ENCODE measurements at places on chromosomes 16 and 17.

DNA sequence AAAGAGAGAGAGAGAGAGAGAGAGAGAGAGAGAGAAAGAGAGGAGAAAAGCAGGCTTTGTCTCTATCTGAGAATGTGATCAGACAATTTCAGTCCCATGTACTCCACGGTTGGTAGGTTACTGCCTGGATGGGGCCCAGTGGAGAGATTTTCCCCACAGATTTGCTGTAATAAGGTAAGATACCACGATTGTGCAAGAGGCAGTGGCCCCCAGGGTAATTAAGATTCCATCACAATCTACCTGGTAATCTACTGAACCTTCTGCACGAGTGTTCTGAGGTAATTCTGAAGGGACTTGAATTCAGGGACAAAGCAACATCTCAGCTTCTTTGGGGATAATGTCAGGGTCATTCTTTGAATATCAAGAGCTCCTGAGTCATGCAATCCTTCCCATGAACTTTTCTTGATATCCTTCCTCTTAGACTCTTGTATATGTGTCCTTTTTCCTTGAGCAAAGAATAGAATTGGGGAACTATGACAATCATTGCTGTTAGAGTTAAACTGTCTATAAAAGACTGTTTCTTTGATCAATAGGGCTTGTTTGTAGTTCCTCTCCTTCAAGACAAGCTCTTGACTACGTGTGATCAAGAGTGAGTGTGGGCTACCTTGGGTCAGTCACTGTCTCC lies 306.6 kb downstream of the MAF start:
- no peak for DNase-seq

DNA sequence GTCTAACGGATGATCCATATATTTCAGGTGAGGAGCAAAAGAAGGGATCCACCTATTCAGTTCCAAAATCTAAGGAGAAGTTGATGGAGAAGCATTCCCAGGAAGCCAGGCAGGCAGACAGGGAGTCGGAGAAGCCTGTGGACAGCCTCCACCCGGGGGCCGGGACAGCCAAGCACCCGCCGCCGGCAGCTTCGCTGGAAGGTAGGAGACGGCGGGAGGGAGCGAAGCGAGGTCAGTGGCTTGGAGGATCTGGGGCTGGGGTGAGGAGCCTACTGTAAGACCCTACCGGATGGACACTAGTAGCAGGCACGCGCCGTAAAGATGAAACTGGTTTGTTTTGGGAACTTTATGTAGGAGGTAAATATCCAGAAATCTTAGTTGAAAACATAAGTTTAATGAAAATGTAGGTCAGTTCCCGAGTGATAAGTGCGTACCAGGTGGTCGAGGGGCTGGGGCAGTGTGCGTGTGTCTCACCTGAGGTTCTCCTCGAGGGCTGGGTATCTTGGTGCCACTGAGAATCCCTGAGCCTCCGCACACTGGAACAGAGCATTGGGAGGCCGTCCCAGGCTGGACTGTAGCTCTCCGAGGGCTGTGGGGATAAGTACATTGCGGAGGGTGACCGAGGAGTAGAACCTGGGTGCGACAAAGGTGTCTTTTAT lies 714 bp downstream of the SPATA33 start:
- DNase-seq = no peak

GRCh38 chr16:51163366-51163765 lies 12.3 kb upstream of the SALL1 start:
- DNase-seq = no peak

DNA sequence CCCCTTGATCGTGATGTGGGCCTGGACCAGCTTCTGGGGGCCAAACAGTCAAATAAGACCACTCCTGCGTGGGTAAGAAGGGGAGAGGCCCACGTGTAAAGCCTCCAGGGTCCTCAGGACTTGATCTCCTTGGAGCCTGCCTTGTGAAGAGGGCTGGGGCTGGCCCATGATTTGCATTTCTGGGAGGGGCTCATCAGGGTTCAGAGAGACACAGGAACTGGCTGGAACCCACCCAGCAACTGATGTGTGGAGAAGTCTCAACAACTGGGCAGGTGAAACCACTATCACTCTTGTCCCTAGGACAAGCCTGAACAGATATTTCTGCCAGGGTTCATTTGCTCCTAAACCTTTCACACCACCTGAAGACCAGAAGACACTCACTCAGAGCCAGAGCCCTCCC lies 214.7 kb downstream of the ZNF423 start:
- no peak for DNase-seq

Measured in stimulated activated CD4-positive, alpha-beta T cell treated with anti-CD3 and anti-CD28 coated beads, Interleukin-1b, Interleukin-23, amount 100 ng/mL, for 1 hour (primary cell).